ENCODE measurements at places on chromosomes 7 and 10. TPM values are rescaled to one million over a fixed set of nuclear protein-coding genes. Genes with fewer than 3 reads are reported as not detected.

The HOXA1 gene
- total RNA-seq = 0.80 TPM

DNA sequence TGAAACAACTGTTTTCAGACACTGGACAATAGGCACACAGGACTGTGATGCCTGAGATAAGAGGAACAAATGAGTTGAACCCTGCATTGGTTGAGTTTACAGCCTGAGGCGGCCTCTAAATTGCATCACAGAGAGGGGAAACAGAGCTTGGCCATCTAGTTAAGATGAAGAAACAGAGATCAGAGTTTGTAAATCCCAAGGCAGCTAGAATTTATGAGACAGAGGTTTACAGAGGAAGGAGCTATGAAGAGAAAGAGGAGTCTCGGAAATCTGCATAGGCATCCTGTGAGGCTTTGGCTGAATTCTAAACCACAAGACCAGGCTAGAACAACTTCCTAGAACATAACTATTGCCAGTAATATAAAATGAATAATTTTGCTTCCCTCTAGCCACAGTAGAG, 41.0 kb upstream of the OIT3 start:
- DNase-seq = no peak

- no peak for DNase-seq
Measured at GRCh38 chr10:12489357-12489756, 140.0 kb downstream of the CAMK1D start.

The FANK1 gene
- 18.1 TPM for total RNA-seq

- peak; percentile 22 for DNase-seq
Measured at GRCh38 chr7:43906331-43907010, at the start of gene URGCP. URGCP (minus strand) TSS chr7:43906596; CDS start chr7:43906575, 21 bp downstream.

DNA sequence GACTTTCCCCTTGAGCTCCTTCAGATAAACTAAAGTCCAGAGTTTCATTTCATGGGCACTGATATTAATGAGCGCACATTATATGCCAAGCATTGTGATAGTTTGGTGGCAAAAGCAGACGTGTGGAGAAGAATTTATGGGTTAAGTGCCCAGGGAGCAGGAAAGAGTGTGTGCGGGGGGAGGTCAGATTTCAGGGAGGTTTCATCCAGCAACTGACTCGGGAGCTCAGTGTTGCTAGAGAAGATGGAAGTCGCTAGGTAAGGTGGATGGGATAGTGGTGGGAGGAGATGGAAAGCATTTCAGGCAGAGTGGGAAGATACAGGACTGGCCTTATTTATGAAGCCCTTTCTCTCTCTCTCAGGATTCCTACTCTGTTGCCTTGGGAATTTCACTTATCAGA, 223.0 kb downstream of the SNX10 start:
- no peak for DNase-seq

DNA sequence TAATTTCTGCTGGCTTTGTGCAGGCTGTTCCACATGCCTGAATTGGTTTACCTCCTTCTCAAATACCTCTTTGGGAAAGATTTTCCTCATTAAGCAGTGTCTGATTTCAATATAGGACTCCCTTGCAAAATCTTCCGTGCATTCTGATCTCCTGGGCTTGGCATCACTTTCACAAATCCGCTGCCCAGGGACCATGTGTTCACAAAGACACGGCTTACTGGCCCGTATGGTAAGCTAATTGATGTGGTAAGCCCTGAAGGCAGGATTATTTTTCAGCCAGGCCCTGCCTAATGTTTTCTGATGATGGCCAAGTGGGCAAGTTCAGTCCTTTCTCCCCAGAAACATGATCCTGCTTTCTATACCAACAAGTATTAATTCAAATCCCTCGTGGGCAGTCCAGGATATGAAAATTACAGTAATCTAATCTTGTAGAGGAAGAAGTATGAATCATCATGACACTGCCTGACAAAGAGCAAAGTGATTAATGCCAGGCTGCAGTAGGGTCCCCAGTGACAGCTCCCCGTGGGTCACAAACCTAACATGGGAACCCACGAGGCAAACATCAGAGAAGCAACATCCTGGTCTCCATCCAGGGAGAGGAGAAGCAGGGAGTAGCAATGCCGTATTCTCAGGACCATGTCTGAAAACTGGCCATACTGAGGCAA, 11.6 kb upstream of the SVIL start:
- peak; percentile 65 for DNase-seq

The NODAL gene
- not detected for total RNA-seq

The PURB gene
- 22.7 TPM for total RNA-seq

DNA sequence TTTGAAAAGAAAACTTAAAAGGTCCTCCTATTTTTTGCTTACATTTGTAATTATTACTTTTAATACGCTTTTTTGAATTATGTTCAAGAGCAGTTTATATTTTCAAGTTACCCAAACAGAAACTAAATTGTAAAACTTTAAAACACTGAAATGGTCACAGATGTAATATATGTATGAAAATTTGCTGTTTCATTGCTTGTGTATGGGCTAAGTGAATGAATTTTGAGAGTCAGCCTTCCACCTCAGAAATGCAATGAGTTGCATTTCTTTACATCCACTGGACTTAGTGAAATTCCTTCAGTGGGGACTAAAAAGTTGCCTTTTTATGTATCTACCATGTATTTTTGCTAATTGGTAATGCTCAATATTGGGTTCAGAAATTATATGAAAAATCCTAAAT, 1.6 kb downstream of the VPS26A start:
- DNase-seq = no peak

The PLCE1 gene
- total RNA-seq = 14.1 TPM
